Mesendoderm (in vitro differentiated cells): ENCODE measurements at places on chromosomes 5 and 9.

- peak; percentile 39 for DNase-seq
Observed at GRCh38 chr9:36866840-36867239, 167.2 kb downstream of the PAX5 start.

DNA sequence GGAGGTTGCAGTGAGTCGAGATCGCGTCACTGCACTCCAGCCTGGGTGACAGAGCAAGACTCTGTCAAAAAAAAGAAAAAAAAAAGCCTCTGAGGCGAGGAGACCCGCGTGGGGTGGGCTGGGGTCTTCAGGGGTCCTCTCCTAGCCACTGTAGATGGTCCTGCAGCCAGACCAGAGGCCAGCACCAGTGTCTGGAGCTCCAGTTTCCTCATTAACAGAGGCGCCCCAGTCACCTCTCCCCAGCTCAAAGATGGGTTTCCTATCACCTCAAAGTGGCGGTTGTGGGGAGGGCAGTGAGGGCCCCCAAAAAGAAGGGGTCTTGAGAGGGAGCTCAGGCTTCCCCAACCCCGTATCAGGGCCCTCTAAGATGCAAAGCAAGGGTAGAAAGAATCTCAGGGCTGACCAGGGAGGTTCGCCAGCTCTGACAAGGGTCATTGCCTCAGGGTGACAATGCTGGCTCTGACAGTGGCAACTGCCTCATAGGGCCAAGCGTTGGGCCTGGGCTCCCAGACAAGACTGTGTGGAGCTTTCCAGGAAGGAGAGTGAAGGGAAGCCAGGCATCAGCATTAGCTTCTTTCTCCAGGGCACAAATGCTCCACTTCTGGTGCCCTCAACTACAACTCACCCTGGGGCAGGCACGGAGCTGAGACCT, 15.0 kb downstream of the STK10 start:
- no peak for DNase-seq

GRCh38 chr9:108579757-108580439, 275.9 kb downstream of the ACTL7B start:
- no peak for DNase-seq

GRCh38 chr9:81621118-81621517, 68.2 kb downstream of the TLE1 start:
- no peak for DNase-seq

DNA sequence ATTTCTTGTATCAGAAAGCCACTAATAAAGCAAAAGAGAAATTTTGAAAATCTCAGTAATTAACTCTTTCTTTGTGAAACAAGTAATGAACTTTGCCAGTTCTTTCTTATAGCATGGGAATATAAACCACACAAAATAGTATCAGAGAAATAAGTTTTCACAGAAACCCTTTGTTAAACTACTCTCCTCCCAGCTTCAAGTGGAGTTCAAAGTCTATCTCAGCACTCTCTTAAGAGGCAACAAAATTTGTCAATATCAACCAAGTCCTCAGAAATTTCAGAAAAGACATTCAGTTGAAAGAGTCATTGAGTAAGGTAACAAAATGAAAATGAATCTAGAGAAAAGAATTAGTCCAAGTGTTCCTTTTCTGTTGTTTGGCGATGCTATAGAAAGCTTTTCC, 89.3 kb downstream of the NTRK2 start:
- DNase-seq: no peak

GRCh38 chr5:157513182-157513581, 53.2 kb downstream of the NIPAL4 start:
- DNase-seq: no peak

- no peak for DNase-seq
Observed at GRCh38 chr5:150601491-150602345, 38.7 kb upstream of the SYNPO start.

GRCh38 chr5:92552206-92553160, 1028.5 kb downstream of the NR2F1-AS1 start:
- no peak for DNase-seq

- no peak for DNase-seq
Observed at GRCh38 chr9:121556580-121556979, 56.9 kb upstream of the GGTA1 start.

- no peak for DNase-seq
Observed at GRCh38 chr5:5592541-5592940, 170.1 kb downstream of the ICE1 start.

DNA sequence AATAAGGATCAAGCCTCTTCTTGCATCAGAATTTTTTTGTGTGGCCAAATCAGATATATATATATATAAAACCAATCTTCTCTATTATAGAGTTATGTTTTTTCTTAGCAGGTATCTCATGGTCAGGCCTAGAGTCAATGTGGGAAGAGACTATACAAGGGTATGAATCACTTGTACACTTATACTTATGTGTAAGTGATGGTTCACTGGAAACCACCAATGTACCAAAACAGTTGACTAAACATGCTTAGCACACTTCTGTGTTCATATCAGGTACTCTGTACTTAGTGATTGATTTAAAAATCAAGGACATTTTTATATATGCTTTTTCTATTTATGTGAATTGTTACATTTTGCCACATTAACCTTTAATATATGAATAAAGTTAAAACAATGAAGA, 92.6 kb downstream of the CWC27 start:
- DNase-seq: no peak

DNA sequence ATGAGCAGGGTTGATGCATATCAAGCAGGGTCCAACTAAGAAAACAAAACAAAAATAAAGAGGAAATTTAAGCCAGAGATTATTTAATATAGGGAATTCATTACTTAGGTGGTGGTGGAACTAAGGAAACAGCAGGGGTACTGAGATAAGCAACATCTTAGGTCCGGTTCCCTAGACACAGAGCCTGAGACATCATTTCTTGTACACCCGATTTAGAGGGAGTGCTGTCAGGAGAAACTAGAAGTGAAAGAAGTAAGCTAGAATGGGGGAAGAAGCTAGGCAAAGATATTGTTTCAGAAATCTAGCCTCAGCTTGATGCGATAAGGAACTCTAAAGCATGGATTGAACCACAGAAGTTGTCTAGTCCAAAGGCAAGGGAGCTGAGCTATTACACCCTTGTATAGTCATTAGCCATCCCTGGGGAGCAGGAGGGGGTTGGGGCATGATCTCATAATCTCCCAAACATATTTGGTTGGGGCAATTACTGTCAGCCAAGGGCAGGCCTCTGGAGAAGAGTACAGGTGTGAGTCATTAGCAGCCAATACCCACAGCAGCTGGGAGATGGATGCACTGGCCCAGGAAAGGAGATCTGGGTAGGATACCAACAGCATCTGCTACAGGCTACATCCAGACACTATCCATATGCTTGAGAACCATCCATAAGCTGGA, 194.5 kb downstream of the ARL15 start:
- no peak for DNase-seq

DNA sequence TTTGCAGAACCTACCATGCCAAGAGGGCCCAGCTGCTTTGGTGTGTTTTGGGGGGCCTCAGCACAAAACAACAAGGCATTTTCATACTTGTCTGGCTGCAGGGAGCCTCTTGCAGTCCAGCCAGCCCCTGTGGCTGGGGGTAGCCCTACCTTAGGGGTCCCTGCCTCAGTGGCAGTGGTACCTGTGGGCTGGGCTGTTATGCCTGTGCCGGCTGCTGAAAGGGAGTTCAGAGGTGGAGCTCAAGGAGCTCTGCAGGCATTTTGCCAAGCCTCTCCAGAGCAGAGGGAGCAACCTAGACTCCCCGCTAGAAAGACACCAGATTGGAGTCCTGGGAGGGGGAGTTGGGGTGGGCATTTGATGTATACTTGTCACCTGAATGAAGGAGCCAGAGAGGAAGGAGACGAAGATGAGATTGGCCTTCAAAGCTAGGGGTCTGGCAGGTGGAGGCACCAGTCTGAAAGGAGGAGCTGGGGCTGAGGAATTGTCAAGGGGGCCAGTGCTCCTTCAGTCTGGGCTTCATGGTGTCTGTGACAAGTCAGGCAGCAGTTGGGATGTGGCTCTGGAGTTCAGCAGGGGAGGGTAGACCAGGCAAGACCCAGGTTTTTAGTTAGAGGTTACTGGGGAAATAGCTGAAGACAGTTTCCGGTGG, 1.5 kb downstream of the SHROOM1 start:
- no peak for DNase-seq

DNA sequence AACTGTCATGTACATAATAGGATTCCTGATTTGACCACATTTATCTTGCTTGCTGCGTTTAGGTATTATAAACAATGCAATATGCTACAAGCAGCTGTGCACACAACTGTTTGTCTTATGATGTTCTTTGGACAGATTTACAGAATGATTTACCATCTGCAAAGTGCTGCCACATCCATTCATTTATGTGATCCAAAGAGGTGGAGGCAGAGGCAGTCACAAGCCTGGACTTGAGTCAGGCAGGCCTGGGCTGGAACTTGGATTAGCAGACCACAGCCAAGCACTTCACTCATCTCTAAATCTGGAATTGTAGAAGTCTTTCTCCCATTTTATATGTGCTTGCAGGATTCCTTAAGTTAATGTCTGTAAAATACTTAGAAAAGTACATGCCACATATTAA, 149.0 kb downstream of the INSYN2B start:
- DNase-seq: no peak

GRCh38 chr5:32859211-32859641, 148.1 kb downstream of the NPR3 start:
- DNase-seq: no peak

DNA sequence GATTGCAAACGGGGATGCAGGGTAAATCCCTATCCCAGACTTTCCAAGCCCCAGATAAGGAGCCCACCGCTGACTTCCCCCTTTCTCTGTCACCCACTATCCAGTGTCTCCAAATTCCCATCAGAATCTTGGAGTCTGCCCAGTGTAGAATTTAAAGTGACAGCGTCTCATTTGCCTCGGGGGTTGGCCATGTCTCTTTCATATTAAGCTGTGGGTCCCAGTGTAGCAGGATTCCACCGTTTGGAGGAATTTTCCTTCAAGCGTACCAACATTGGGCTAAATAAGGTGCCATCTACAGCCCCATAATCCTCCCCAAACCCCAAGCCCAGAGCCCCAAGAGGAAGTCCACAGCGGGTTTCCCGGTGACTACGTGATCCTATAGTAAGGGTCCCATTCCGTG, 1.1 kb downstream of the BRINP1 start:
- no peak for DNase-seq

DNA sequence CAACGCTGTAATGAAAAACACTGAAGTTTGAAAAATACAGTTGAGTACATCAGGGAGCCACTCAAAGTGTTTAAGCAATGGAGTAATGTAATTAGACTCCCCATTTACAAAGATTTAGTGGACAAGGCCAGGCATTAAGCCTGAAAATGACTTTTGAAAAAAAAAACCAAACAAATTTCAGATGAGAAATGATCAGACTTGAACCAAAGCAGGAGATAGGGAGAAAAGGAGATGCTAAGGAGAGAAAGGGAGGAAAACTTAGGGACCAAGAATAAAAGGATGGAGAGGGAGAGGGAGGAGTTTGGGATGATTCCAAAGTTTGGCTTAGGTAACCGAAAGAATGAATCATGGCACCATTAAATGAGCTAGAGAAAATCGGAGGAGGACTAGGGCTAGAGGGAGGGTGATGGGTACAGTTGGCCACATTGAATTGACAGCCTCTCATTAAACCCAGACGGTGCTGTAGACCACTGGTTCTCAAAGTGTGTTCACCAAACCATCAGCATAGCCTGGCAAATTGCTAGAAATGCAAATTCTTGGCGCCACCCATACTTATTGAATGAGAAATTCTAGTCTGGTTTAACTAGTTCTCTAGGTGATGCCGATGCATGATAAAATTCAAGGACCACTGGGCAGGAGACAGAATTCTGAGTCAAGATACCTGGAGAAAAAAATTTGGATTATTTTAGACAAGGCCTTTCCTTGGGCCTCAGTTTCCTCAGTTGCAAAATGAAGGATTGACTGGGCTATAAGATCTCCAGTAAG, 6.2 kb upstream of the CPEB4 start:
- DNase-seq: no peak

DNA sequence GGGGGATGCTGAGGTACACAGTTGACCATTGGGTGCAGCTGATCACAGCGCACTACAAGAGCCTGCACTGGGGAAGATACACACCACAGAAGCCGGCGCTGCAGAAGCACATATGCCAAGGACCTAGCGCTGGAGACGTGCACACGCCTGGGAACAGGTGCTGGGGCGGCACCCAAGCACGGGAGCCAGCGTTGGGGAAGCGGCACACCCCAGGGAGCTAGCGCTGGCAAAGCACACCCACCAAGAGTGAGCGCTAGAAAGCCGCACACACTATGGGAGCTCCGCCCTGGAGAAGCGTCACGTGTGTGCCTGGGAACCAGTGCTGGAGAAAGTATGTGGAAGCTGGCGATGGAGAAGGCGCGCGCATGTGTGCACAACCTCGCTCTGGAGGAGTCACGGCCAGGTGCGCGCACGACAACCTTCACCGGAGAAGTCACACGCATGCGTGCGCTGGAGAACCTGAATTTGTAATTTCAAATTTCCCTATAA, 4.5 kb downstream of the FANCC start:
- peak; percentile 54 for DNase-seq

DNA sequence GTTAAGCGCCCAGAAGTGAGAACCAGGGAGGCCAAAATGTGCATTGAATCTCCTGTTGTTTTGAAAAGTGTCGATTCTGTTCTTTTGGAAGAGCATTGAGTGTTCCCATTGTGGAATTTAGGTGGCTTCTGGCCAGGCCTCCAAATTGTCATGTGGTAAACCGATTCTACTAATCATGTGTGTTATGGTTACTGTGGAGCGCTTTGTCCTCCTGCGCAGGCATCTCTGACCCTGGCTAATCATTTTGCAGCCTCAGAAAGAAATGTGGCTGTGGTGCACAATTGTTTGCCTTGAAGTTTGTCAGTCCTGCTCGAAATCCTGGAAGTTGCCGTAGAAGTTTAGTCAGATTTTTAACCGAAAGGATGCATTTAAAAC, 121.3 kb downstream of the RASGRF2 start:
- no peak for DNase-seq

DNA sequence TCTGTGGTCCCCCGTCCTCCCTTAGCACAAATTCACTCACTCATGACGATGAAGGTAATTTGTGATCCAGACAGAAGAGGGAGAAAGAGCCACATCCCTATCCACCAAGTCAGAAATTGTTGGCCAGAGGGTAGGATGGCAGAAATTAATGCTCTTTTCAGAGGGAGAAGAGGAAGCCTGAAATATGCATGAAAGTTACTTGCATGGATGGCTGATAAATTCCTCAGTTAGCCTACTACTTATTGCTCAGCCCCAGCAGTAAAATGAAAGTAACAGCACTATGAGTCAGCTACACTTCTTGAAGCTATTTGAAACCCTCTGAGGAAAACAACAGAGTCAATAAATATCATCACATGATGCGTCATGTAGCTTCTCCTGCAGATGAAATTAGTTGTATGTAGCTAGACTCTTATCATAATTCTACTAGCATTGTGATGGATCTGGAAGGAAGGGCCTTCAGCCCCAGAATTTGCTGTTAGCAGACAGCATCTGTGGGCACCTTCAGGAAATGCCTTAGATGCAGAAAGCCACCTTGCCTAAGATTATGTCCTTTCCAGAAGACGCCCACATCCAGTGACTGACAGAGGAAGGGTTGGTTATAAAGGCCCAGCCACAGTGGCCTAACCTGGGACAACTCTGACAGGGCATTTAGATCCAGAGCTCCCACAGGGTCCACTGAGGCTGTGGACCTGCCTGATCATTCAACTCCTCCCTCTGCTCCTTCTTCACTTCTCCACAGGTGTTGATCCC, 81.2 kb upstream of the CCDC112 start:
- no peak for DNase-seq

DNA sequence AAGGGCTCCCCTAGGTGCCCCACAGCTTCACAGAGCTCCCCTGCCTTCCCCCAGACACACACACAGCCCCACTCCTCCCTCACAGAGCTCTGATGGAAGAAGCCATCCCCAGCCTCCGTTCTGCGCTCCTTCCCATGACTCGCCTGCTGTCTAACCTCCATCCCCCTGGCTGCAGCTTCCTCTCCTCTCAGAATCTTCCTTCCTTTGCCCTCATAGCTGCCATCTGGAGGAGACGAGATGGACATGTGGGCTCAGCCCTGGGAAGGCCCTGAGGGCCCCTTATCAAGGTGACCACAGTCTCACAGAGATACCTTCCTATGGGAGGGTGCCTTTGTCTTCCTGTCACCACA, 94.3 kb downstream of the PCDH1 start:
- DNase-seq: no peak
